ENCODE measurements at places on chromosomes 12 and 14. TPM values are rescaled to one million over a fixed set of nuclear protein-coding genes. Genes with fewer than 3 reads are reported as not detected.

GRCh38 chr14:65872536-65872935 is 460.0 kb downstream of the FUT8 start:
- DNase-seq: no peak

GRCh38 chr14:92456215-92457015 is 57.2 kb upstream of the RIN3 start:
- DNase-seq: peak; percentile 70

DNA sequence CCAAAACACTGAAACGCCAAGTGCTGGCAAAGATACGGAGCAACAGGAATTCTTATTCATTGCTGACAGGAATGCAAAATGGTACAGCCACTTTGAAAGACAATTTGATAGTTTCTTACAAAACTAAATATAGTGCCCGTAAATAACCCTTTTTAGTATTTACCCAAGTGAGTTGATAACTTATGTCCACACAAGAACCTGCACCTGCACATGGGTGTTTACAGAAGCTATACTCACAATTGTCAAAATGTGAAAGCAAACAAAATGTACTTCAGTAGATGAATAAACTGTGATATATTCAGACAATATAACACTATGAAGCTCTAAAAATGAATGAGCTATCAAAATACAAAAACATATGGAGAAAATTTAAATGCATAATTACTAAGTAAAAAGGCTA is 86.6 kb downstream of the ATXN7L3B start:
- DNase-seq: no peak

GRCh38 chr12:108325549-108325948 is 13.6 kb downstream of the CMKLR1 start:
- DNase-seq: no peak

DNA sequence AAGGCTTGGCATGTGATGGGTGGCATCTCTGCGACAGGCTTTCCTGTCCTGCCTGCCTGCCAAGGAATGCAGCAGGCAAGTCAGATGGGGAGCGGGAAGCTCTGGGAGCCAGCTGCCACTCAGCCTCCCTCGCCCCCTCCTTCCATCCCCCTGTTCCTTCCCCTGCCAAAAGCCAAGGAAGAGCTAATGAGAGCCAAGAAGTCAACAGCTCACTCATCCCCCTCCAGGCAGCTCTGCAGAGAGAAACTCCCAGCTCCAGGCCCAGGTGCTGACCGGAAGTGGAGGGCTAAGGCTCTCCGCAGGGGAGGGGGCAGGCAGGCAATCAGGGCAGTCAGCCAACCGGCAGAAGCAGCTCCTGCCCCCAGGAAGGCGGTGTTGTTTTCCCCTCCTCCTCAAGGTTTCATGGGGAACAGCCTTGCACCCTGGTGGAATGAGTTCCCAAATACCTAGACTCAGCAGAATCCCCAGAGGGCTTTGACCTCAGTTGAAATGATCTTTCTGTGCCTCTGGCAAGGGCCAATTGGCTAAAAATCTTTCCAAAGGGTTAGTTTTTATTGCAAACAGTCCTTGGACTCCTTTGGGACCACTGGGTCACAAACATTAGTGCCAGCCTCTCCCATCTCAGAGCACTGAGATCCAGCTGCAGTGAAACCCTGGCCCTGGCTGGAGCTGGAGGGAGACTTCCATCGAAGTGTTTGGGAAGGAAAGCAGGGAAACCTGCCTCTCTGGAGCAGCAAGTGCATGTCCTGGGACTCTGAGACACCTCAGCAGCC is 349.1 kb downstream of the DPF3 start:
- DNase-seq: no peak

- DNase-seq: no peak
Observed at GRCh38 chr12:9736936-9737705, 4.2 kb upstream of the CLECL1 start.

Gene JPH4
- polyA plus RNA-seq: not detected

Gene GPR84
- polyA plus RNA-seq: not detected

DNA sequence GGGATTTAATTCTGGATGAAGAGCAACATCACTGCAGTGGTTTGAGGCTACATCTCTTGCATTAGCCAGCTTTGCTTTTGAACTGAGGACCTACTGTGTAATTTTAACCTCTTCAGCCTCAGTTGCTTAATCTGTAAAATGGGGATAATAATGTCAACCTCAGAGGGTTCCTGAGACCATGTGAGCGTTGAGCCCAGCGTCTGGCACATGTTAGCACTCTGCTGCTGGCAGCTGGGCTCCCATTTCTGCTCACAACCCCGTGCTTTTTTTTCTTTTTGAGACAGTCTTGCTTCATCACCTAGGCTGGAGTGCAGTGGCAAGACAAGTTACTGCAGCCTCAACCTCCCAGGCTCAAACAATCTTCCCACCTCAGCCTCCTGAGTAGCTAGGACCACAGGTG is 31.6 kb downstream of the TESC start:
- DNase-seq: no peak

DNA sequence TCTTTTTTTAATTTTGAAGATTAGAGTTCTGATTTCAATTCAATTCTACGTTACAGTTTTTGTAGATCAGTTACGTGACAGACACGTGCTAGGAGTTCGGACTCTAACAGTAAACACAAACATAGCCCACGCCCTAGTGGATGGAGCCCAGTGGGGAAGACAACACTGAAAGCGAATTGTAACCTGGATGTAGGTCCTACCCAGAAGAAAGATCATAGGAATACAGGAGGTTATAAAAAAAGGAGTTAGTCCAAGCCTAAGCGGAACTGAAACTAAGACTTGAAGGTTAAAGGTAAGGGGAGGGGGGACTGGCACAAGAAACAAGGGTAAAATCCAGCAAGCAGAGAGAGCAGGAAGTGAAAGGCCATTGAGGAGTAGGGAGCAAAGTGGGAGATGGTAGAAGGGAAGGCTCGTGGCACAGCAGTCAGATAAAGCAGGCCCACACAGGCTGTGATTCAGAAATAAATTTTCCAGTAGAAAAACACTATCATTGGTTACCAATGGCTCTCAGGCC is 15.7 kb upstream of the CRY1 start:
- DNase-seq: no peak

- peak; percentile 51 for DNase-seq
Observed at GRCh38 chr14:69873877-69874780, 5.1 kb upstream of the SMOC1 start.

DNA sequence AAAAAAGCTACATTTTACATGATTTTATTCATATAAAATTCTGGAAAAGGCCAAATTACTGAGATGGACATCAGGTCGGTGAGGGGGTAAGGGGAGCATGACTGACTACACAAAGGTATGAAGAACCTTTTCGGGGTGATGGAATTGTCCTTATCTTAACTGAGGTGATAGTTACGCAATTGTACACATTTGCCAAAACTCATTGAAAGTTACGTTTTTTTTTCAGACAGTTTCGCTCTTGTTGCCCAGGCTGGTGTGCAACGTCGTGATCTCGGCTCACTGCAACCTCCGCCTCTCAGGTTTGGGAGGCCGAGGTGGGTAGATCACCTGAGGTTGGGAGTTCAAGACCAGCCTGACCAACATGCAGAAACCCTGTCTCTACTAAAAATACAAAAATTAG is 29.4 kb upstream of the PLEKHG3 start:
- no peak for DNase-seq

DNA sequence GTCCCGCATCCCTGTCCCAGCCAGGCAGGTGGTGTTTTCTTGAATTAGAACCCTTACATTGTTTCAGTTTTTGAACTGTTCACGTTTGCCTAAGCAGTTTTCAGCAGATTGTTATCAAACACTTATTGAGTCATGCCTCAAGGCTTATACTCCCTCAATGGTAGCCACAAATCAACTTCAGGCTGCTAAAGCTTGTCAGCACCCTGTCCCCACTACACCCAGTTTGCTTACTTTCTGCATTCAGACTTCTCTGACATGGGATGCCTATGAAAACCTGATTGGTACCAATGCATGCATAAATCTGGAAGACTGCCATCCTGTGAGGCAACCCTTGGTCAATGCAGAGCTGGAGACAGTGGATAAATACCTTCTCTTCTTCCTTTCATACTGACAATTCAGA is 225.4 kb downstream of the BTG1 start:
- peak; percentile 14 for DNase-seq

- DNase-seq: peak; percentile 87
Observed at GRCh38 chr14:68458840-68459469, 333.9 kb downstream of the ZFP36L1 start.

Gene DAO
- polyA plus RNA-seq: not detected

DNA sequence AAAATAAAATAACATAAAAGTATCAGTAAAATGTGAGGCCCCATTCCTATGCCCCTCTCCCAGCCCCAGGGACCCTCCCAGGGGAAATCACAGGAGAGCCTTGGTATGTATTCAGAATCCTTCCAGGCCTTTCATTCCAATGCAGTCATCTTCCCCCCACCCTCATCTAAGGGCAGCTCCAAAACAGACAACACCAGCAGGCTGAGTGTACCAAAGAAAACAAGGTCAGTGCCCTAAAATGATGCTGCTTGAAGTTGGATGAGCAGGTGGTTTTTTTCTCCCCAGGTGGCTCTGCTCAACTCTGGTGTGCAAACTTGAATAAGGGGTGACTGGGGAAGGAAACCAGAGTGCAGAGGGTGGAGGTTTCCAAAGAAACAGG is 56.2 kb downstream of the TSPAN9 start:
- DNase-seq: peak; percentile 30

DNA sequence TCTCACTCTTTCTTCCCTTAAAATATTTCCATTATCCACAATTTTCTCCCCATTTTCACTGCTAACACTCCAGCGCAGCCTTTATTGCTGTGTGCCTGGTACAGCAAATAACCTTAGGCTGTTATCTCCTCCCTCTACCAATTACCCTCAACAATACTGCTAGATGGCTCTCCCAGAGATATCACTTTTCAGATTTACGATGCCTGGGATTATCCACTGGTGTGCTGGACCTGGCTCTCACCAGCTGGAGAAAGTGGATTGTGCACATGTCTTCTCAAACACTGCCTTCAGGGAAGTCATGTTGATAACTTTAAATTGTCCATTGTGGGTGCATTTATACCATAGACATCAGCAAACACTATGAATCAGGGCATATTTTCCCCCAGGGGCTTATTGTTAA is 101.9 kb upstream of the ADAMTS20 start:
- DNase-seq: no peak

GRCh38 chr14:90297876-90298629 is 33.7 kb downstream of the NRDE2 start:
- DNase-seq: no peak

Gene C12orf50
- polyA plus RNA-seq: not detected

Gene AHNAK2
- 2.6 TPM for polyA plus RNA-seq

DNA sequence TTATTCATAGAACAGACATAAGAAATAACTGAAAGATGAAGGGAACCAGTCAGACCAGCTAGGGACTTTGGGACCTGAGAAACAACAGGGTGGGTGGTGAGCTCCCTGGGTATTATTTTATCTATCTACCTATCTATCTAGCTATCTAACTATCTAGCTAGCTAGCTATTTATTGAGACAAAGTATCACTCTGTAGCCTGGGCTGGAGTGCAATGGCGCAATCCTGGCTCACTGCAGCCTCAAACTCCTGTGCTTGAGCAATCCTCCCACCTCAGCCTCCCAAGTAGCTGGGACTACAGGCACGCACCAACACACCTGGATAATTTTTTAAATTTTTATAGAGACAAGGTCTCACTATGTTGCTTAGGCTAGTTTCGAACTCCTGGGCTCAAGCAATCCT is 127.6 kb downstream of the DPF3 start:
- DNase-seq: no peak

DNA sequence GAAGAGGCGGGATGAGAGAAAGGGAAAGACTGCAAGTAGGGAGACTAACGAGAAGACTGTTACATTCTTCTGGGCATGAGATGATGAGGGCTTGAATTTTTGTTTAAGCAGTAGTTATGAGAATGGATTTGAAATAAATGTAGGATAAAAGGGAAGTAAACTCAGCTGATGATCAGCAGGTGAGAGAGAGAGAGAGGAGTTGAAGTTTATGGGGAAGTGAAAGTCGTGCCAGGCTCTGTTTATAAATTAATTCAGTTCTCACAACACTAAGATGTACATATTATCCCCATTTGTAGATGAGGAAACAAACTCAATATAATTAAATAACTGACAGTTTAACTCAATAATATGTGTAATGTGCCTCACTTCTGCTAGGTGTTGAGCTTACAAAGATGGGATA is 170.0 kb upstream of the RMST start:
- DNase-seq: no peak

Gene ASCL1
- polyA plus RNA-seq: not detected

GRCh38 chr12:46365951-46366379 is 6.6 kb downstream of the SLC38A2 start:
- DNase-seq: no peak

Gene PRPF39
- polyA plus RNA-seq: 18.1 TPM

DNA sequence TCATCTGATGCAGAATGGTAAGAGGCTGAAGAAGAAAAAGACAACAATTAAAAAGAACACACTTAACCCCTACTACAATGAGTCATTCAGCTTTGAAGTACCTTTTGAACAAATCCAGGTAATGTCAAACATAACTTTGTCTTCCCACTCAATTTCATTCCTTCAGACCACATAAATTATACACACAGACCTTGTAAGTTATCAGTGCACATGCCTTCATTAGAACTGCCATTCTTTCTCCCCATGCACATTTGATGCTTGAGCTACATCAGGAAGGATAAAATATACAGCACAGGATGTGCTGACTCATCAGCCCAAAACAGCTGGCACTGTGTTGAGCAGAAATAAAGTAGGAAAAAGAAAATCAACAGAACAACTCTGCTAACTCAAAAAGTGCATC is 246.7 kb downstream of the PAWR start:
- DNase-seq: peak; percentile 68

Gene FAM90A1
- polyA plus RNA-seq: 0.09 TPM

DNA sequence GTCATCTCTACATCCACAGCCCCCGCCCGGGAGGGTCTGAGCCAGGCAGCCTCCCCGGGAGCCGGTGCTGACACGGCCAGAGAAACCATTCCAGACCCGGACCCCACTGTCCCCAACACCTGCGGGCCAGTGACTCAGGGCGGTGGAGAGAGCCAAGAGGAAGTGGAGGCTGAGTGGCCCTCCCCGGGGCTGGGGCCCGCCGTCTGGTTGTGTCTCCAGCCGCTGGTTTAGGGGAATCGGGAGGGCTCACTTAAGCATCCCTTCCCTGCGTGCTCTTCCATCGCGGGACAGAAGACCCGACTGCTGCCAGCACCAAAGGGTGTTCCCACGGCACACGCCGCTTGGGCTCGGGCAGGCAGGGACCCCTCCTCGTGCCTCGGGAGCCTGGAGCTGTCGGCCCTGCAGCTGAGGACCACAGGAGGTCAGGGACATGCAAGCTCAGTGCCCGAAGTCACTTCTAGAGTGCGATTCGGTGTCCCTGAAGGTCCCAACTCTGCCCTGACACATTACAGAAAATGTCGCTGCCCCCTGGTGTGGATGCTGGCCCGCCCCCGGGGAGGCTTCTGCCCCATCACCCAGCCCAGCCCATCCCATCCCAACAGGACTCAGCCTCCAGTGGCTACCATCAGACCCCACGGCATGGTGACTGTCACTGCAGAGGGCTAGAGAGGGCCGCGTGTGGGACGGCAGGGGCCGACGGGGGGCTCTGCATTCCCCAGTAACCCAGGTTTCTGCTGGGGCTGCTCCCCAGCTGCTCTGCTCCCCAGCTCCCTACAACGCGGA is 50.8 kb downstream of the GALNT9 start:
- DNase-seq: no peak

GRCh38 chr12:34297790-34298164 is 275.5 kb downstream of the ALG10 start:
- DNase-seq: no peak

- DNase-seq: peak; percentile 78
Observed at GRCh38 chr12:114746297-114747011, 62.5 kb upstream of the TBX3 start.

Gene RTL1
- not detected for polyA plus RNA-seq

Measured in IMR-90 (cell line).